ENCODE measurements at places on chromosomes 1 and 21.
A peak's percentile ranks its signal among the peaks of the same experiment; 100 is the strongest.

- no peak for DNase-seq
Observed at GRCh38 chr1:114150016-114150415, 3.7 kb downstream of the SYT6 start.

- DNase-seq, result no peak
Observed at GRCh38 chr1:101025283-101025656, 314 bp downstream of the DPH5 start.

DNA sequence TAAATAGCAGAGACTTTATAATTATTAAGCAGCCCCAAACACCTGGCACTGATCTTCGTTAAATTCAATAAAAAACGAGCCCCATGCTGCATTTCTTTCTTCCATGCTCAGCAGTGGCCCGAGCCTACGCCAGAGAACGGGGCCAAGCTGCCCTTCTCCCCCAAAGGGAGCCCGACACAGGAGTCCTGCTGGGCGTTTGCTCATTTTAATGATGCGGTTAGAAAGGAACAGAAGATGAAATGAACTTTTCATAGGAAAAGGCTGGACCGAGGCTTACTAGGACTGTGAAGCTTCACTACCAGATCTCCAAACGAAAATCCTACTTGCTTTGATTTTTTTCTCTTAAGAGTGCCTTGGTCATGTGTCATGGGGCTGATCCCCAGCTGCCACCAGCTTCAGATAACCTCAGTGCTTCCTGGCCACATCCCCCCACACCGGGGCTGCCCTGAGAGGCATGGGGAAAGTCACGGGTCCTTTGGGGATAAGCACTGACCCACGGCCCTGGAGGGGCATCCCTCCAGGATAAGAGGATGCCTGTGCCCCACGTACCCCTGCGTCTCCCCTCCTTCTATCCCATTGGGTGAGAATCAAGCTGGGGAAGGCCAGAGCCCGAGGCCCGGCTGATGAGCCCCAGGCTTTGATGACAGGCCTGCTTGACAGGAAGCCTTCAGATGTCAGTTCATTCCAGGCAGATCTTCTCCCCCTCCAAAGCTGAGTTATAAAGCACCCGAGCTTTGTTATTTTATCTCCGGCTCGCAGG lies 34.2 kb downstream of the PGBD5 start:
- no peak for DNase-seq

- DNase-seq, result no peak
Observed at GRCh38 chr1:190000365-190000872, 477.2 kb downstream of the BRINP3 start.

GRCh38 chr21:35974775-35975174 lies 85.6 kb downstream of the SETD4 start:
- DNase-seq, result no peak

- DNase-seq, result no peak
Observed at GRCh38 chr1:160403244-160403643, 2.9 kb downstream of the VANGL2 start.

- DNase-seq, result peak; percentile 46
Observed at GRCh38 chr1:157137046-157137407, 1.2 kb downstream of the ETV3 start.

Measured in neural progenitor cell (in vitro differentiated cells).